ENCODE measurements at places on chromosomes 7 and 10.

GRCh38 chr7:98995111-98995510, 116.8 kb downstream of the TRRAP start:
- no peak for DNase-seq

GRCh38 chr7:24133691-24134090, 150.3 kb upstream of the NPY start:
- DNase-seq = no peak

DNA sequence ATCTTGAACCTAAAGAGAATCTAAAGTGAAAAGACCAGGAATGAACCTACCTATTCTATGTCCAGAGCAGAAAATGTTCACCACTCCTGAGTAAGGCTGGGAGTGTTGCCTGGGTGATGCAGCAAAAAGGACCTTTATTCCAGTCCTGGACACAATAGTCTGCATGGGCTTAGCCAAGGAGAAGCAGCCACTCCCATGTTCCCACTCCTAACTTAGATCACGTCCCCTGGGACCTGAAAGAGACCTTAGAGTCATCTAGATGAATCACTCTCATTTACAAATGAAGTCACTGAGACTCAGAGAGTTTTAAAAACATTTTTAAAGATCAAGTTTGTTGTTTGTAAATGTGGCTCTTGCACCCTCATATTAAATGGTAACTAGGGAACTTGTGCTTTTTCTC, 763.4 kb downstream of the KCNMA1 start:
- no peak for DNase-seq

GRCh38 chr7:22851145-22851544, 28.5 kb upstream of the TOMM7 start:
- no peak for DNase-seq

DNA sequence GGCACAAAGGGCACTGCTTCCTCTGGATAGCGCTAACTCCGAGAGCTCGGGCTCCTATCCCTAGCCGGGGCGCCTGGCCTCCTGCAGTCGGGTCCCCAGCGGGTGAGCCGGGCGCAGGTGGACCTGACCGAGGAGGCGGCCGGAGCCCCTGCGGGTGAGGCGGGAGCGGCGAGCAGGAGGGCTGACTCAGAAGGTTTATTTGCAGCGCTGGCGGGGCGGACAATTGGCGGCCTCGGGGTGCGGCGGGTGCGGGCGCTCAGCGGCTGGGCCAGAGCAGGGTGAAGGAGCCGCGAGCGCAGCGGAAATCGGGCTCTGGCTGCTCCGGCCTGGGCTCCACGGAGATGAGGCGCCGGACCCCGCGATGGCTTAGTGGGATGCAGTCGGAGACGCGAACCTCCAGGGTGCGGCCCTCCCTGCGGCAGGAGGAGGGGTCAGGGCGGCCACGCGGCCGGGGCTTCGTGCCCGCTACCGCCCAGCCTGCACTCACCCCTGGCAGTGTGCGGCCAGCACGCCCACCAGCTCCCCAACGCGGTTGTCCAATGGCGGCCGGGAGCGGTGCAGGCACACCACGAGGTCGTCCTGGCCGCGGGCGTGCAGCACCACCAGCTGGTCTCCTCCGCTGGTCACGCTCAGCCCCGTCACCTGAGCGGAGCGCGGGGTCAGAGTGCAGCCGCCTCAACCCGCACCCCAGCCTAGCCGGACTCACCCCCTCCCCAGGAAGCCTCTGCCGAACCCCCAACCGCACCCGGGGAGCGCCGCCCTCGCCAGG, 16.1 kb downstream of the MYO1G start:
- DNase-seq = no peak

DNA sequence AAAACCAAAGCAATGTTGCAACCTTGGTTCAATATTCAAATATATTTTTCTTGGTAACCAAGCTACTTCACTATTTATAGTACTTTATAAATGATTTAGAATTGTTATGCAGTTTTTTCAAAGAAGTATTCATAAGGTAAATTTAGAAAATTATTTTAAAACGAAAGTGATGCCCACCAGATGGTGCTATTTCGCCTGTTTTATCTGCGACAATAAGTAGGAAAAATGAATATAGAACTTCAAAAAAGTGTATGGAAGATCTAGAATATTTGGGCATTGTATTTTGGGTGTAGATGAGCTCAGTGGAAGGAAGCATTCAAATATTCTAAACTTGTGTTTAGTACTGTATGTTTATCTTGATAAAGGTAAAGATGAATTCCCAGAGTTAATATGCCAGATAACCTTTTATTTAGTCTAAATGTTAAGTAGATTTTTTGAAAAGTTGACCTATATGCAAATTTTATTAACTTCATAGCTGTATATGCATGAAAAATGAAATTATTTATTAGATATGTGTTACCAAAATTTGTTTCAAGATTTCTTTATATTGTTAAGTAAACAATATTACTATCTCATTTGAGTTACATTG, 93.2 kb downstream of the ADK start:
- no peak for DNase-seq

GRCh38 chr7:22771194-22771871, 44.3 kb downstream of the IL6 start:
- no peak for DNase-seq

DNA sequence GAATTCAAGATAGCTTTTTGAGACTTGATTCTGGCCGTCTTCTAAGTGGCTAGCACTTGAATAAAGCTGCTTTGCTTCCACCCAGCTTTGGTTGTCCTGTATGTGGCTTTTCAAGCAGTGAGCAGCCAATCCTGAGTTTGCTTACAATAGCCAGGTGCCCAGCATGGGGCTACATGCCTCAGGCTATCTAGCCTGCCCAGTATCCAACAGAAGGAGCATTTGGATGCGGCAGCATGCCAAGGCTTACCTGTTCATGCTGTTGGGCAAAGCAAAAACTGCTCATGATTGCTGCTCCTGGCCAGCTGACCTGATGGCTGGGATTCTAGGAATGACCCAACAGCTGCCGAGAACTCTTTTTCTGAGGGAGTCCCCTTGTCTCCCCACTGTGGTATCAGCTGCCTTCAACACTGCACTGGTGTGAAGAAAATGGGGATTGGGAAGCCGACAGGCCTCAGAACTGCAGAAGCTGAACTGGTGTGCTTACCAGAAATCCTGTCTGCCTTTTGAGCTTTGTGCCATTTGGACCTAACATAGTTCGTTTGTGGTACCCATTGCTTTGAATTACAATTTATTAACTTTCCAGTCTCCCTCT, 618.9 kb upstream of the IGFBP3 start:
- DNase-seq = no peak

DNA sequence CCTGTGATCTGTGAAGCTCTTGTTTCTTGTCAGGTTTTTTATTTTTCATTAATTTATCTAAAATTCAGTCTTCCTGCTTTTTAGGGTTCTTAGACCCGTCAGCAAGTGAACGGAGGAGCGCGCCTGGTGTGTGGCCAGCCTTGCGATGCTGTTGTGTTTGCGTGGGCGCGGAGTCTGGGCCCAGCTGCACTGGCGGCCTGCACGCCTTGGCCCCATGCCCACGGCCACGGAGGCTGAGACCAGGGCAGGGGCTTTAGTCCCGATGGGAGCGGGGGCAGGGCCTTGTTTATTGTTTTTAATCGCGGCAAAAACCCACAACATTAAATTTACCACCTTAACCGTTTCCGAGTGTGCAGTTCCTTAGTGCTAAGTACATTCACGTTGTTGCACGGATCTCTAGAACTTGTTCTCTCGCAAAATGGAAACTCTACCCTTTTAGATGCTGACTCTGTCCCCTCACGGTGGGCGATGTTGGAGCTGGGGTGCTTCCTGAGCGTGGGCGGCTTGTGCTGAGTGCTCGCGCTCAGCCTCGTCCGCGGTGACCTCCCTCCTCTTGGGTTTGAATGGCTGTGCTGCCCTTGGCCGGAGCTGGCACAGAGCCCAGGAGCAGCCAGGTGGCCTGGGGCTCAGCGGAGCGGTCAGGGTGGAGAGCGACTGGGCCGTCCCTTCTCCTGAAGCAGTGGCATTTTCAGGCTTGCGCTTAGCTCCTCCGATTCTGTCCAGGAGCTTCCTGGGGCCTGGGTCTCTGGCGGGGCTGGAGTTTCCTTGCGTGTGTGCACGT, 69.1 kb downstream of the INPP5A start:
- no peak for DNase-seq

DNA sequence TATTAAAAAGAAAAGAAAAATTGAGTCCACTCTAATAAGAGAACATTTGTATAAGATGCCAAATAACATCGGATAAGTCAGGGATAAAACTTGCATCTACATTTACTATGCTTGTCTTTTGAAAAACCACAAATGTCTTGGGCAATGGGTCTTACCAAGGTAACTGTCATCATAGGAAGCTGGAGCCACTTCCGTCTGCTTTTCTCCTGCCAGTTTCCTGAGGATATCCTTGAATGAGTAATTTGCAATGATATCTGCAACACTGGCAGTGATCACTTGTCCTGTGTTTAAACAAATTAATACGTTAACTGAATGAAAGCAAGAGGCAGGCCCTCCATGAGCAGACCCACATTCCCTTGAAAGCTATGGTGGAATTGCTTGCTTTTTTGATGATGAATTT, 47.3 kb downstream of the ITGA8 start:
- no peak for DNase-seq

- no peak for DNase-seq
Observed at GRCh38 chr10:24900888-24901685, 51.3 kb downstream of the PRTFDC1 start.

DNA sequence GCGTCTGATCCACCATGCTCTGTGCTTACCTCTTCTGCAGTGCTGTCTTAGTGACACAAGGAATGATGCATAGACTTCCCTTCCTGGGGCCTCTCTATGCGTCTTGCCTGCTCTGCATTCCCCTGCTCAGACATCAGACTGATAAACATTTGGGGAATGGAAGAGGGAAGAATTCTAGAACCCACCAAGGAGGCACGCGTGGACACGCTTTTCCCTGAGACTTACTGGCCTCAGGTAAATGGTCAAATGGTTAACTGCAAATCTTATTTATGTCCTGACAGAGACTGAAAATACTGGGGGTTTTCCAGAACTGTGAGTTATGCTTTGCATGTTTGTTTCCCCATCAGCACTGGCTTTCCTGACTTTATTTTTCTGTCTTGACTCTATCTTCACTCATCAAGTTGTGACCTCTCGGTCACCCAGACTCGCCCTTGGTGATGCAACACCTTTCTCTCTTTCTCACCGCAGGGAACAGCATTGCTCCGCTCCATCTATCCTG, 285.9 kb upstream of the FZD8 start:
- no peak for DNase-seq

DNA sequence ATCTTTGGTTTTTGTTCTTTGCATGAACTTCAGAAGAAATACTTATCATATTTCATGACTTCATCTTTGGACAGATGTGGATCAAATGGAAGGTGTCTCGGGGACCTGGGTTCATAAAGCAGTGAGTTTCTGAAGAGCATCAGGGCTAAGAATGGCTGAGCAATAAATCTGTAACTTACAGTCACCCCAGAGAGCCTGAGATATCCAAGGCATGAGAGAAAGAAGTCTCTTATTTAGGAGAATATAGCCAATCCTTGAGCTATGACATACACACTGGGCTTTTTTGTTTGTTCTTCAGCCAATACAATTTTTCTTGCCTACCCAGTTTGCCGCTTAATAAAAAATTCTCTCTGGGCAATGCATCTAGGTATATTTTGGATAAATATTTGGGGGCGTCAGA, 252.6 kb upstream of the INHBA start:
- DNase-seq = no peak

DNA sequence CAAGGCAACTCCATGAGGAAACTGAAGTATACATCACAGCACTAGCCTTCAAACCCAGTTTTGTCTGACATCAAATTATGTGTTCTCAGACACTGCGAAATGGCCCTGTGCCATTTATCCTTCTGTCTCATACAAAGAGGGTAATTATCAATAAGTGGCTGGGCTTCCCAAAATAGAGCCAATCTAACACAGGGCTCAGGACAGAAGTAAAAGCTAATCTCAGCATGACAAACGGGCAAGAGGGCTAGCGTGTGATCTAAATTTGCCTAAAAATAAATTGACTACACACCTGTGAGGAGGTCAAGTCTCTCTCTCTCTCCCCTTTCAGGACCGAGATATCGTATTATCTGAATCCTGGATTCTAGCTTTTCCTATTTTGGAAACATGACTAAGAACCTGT, 67.2 kb downstream of the DGKB start:
- no peak for DNase-seq

DNA sequence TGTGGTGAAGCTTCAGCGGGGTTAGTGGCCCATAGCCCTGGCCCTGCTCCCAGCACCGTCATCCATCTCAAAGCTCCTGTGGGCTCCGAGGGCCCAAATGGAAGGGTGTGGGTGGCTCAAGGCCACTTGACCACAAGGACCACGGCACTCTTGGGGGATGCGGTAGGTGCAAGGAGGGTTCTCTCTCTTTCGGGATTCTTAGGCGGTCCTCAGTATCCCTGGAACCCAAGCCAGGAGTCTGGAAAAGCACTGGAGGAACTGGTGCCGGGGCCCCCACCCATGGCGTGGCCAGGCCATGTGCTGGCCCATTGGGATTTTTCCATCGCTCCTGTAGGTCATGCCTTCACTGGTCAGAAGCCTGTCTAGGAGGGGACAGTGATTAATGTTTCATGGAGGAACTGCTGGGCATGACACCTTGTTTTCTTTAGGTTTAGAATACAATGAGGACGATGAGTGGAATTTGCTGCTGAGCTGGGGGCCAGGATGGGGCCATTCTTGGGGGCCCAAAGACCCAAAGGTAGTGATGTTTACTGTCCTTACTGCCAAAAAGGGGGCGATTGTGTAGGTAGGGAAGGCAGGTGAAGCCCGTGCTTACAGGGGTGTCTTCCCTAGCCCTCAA, 16.7 kb downstream of the AQP1 start:
- DNase-seq = no peak

DNA sequence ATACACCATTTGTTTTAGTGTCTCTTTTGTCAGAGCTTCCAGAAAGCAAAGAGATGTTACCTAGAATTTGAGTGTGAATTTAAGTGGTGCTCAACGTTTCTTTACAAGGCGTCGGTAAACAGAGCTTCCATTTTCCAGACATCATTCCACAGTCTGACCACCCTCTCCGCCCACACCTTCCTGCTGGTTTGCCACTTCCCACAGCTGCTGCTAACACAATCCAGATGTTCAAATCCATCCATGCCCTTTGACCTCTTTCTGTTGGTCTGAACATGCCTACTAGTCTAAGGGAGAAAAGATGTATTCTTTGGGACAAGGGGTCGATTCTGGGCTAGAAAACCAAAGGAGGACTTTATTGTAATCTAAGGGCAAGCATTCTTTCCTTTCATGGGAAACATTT, 86.1 kb downstream of the FAM107B start:
- DNase-seq = no peak

GRCh38 chr7:140342727-140343514, 55.4 kb downstream of the SLC37A3 start:
- DNase-seq = no peak

DNA sequence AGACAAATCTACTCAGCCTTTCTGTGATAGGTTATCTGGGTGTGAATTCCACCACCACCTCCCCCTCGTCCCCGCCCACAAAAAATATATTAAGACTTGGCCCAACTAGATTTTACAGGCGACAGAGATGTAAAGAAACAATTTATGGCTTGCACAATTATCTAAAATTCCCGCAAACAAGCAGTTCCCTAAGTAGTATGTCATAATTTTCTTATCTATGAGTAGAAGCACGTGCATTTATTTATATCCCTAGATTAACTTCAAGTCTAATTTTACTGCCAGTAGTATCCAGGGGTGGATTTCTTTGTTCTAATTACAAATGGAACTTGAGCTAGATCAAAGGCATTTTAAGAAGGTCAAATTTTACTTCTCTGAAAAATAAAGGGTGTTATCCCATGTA, 1.7 kb downstream of the TSPAN12 start:
- DNase-seq = no peak
